ENCODE measurements at places on chromosomes 2 and 18.

DNA sequence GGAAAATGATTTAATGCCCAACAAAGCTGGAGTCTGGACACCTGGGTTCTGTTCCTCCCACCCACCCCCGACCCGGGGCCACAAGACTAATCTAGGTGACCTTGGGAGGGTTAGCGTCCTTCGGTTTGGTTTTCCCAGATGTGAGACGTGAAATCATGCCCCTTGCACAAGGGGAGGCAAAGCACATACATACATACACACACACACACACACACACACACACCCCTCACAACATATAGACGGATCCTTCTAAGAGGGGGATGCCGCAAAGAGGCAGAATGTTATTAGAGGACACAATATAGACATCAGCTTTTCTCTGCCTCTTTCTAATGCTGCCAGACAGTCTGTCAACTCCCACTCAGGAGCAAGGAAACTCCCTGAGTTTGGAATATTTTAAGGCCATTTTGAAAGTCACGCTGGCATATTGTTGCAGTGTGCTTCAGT, 616 bp upstream of the RBMS1 start:
- DNase-seq, result no peak

DNA sequence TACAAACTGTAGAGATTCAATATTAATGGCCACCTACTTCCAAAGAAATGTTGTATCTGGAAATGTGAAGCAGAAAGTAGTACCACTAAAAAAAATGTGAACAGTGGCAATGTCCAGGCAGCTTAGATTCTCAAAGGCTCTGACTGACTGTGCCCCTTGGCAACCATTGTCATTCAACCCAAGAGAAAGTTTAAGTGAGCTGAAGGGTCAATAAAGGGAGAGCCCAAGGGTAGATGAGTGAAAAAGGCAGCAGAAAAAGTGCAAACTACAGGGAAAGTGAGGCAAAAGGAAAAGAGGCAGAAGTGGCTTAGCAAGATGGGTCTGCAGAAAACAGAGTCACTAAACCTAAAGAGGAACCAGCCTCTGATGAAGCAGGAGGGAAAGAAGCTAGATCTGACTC, 802.9 kb downstream of the CPS1 start:
- no peak for DNase-seq

DNA sequence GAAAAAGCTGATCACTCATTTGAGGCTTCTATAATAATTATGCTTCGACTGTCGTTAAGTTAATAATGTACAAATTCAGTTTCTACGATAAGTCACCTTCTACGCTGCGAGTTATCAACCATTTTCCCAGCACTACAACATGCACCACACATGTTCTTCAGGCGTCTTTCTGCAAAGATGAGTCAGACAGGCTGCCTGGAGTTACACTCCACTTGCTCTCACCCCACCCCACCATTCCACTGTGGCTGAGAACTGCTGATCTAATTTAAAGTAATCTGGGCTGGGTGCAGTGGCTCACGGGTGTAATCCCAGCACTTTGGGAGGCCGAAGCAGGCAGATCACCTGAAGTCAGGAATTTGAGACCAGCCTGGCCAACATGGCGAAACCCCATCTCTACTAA, 218.6 kb downstream of the DYM start:
- no peak for DNase-seq

GRCh38 chr2:167212014-167212648, 323.9 kb downstream of the XIRP2 start:
- DNase-seq, result peak; percentile 37

GRCh38 chr2:171824086-171824485, 70.0 kb downstream of the SLC25A12 start:
- DNase-seq, result no peak

GRCh38 chr2:101277111-101277510, 24.4 kb downstream of the CNOT11 start:
- DNase-seq, result no peak

- DNase-seq, result no peak
These were observed 77.6 kb downstream of the MAP4K4 start for GRCh38 chr2:101775092-101775491.

GRCh38 chr2:75324141-75324540, 124.8 kb upstream of the TACR1 start:
- DNase-seq, result no peak

DNA sequence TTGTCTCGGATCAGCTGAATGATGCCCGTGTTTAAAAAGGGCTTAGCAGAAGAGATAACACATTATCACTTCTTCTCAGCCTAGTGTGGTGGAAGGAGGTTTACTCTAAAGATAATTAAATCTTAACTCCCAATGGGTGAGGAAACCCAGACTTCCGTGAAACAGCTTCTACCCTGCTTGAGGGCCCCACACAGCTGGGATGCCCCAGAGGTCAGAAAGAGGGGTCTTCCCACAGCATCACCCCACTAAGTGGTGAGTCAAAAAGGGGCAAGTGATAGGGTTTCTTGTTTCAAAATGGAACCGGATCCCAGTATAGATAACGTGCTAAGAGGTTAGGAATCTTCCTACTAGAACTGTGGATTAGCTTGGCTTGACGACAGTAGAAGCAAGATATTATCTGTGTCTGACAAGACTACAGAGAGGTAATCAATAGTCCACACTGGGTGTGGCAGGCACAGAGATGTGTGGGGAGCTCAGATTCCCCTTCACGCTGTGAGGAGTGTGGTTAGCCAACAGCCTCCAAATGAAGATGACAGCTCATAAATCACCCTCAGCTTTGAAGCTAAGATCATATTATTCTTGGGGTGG, 129.6 kb upstream of the COPS8 start:
- DNase-seq, result no peak

- no peak for DNase-seq
These were observed 13.0 kb downstream of the GPR55 start for GRCh38 chr2:230912046-230912445.

DNA sequence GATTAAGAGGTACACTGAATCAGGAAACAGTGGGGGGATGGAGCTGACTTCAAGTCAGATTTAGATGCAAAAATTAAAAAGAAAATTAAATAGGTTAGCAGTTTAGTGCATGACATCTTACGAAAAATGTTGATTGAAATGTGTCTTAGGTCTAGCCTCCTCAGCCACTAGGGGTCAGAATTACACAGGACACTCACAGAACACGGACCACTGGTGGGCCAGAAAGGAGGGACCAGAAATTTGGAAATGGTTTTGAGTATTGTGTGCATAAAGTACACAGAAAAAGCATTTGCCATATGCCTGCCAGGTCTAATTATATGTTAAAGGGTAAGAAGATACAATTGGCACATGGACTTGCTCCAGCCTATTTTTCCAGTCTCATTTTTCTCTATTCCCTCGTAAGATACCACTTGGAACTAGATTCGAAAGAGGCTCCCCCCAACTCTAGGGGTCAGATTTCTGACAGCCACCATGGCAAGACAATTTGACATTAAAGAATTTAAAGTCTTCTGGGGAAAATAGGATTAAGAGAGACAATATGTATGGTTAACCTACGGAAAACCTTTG, 550.2 kb upstream of the SETBP1 start:
- DNase-seq, result no peak

DNA sequence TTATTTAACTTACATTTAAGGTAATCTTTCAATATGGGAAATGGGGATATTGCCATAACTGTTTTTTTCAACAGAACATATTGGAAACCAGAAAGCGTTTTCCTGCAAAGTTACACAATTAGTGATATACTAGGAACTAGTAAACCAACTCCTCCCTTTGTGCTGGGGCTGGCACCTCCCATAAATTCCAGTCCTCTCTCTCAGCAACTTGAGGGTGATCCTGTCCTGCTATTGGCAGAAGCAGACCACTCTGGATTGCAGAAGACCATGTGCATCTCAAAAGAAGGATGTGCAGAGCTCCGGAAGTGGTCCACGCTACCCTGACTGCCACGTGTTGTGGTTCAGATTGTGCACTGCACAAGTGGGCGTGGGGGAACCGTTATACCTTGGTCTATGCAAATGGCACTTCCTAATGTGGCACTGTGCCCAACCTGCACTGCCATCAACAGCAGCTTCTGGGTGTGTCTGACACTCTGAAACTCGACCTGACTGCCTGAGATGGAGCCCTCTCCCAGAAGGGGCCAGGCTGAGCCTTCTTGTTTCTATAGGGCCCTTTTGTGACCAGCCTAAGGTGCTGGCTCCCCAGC, 219.2 kb downstream of the ZNF516 start:
- DNase-seq, result no peak

DNA sequence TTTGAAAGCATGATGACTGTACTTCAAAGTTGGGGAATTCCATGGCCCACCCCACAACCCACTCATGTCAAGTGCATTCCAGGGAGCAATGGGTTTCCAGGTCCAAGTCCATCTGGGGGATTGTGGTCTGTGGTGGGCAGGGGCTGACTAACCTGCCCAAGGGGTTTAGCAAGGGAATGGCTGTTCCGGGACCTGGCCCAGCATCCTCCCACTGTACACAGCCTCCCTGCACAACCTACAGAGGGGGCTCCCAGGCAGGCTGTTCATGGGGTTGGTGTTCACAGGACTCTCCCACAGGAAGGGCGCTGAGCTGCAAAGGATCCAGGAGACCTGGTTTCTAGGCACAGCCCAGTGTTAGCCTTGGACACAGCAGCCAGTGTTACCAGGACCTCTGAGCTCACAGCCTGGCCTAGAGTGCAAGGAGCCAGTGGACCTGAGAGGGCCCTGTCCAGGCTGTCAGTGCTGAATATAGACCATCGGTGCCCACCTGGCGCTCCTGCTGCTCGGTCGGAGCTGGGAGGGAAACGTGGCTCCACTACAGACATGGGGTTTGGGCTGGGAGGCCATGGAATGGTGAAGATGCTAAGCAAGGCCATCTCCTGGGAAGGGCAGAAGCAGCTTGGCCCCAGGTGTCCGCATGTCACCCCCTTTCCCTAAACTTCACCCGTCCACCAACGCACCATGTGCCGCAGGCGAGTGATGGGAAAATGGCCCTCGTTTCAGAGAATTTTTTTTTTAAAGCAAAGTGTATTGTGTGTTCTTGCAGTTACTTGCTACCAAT, 317.2 kb downstream of the GBX2 start:
- no peak for DNase-seq

DNA sequence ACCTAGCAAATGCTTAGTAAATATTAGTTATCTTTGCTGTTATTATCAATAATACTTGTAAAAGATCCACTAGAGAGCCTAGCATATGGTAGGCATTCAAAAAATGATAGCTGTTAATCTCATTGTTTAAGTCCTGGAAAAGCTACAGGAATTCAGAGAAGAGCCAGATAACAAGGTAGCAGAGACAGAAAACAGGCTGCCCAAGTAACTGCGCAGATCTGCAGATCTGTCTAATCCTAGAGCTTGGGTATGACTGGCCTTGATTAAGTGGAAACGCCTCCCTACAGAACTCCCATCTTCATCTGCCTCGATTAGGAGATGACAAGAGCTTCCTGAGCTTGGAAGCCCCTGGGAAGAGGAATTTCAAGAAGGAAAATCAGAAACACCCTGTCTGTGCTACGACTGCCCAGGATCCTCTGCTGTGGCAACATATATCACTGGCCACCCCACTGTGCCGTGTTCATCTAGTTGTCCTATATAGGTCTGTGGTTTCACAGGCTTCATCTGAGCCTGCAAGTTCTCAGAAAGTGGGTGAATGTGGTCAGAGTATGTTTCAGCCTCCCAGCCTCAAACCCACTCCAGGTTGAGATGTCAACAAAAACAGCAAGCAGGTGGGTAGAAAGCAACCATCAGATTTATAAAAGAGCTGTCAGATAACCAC, 151.5 kb upstream of the PKDCC start:
- no peak for DNase-seq

GRCh38 chr2:197124639-197125390, 185.8 kb downstream of the ANKRD44 start:
- DNase-seq, result no peak

DNA sequence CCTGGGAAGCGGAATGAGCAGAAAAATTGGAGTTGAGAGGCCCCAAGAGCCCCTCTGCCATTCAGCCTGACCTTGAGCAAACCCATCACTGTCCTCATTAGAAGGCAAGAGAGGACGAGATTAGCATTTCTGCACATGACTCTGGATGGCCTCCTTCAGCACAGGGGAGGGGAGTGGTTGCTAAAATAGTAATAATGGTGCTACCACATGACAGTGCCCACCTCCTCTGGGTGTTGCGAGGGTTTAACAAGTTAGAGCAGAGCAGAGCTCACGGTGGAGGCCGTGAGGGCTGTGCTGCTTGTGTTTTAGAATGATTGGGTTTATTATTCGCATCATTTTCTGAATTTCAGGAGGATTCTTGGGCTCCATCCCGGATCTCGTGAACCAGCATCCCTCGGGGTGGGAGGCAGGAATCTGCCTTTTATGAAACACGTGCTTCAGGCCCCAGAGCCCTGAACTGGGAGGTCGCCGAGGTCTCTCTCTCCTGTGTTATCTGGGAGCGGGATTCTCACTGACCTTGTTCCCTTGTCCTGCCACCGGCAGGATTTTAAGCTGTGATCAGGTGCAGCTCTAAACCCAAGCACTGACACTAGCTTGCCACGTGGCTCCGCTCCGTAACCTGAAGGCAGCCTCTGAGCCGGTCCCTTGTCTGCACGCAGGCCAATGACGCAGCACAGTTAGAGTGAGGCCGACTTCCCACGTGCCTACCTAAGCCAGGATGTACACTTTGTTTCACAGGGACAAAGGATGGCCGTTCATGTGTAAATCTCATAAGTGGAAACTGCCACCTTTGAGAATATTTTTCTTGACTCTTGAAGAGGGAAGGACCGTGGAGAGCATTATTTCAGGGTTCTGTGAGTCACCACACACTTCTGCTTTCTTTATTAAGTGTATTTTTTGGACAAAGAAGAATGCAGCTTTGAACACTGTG, 142.3 kb downstream of the ACOXL start:
- no peak for DNase-seq

DNA sequence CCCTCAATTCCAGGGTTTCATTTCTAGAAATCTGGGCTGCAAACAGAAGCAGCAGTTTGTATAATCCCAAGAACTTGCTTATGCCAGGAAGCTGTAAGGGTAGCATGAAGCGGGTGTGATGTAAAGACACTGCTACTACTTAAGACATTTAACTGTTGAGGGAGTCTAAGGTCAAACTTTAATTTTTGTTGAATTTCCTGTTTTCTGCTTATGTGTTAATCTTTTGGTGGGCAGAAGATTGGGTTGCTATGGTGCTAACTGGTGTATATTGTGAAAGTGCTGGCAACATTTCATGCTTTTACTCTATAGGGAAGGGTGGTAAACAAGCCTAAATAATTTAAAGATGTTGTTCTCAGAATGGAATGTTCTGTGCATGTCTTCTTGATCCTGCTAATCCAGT, 2.7 kb downstream of the NCOA1 start:
- DNase-seq, result no peak

GRCh38 chr2:85525567-85525966, 13.4 kb upstream of the MAT2A start:
- no peak for DNase-seq

- DNase-seq, result no peak
These were observed 153.3 kb upstream of the ITGA6 start for GRCh38 chr2:172273910-172274571.

GRCh38 chr2:157843081-157843480, 33.0 kb downstream of the ACVR1 start:
- DNase-seq, result no peak

- DNase-seq, result no peak
These were observed 42.2 kb downstream of the HIBCH start for GRCh38 chr2:190277234-190278112.
